ENCODE measurements at places on chromosomes 7 and 10.

GRCh38 chr7:156261581-156261980 lies 379.0 kb upstream of the RNF32 start:
- no peak for DNase-seq

DNA sequence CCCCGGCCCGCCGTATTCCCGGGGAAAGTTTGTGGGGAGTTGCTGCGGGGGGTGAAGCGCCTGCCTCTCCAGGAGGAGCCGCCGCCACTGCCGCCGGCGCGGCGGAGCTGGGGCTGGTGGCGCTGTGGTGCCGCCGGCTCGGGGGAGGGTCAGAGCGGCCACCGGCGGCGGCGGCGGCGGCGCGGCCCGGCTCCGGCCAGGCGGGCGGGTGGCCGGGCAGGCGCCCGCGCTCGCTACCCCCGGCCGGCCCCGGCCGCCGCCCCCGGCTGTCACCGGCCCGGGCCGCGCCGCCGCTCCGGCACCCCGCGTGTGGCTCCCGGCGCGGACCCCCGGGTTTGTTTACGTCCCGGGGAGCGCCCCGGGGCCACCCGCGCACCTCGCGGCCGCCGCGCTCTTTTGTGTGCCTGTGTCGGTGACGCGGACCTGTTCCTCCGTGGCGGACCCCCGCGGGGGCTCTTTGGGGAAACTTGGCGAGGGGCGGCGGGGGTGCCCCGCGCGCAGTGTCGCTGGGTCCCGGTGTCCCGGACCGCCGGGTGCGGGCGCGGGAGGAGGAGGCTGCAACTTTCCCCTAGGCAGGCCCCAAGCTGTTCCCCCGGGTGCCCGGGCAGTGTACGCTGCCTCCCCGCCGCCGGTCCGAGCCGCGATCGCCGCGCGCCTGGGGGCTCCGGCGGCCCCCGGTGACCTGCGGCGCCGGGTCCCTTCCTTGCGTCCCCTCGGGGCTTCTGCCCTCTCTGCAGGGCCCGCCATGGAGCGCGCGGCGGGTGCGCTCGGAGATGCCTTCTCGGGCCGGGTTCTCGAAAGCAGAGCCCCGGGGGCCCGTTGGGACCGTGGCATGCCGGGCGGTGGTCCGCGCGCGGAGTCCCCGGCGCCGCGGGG lies 593 bp upstream of the CUX1 start:
- no peak for DNase-seq

GRCh38 chr10:4391683-4392082 lies 434.3 kb upstream of the AKR1E2 start:
- no peak for DNase-seq

- no peak for DNase-seq
These were observed 65.5 kb downstream of the BPGM start for GRCh38 chr7:134712196-134712595.

- no peak for DNase-seq
These were observed 57.1 kb downstream of the RELN start for GRCh38 chr7:103932389-103932788.

DNA sequence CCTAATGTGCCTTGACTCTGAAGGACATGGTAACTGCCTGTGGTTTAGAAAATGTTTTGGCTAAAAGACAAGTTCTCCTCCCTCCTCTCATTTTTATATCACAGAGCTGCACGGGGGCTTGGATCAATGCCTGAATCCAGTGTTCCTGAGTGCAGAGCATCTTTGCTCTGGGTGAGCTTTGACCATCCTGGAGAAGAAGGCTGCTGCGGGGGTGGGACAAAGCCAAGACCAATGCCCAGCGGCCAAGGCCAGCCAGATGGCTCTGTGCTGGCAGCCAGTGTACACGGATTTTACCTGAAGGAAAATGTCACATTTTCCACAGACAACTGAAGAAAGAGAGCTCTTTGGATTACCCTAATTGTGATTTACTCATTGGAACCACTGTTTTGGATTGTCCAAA lies 102.0 kb upstream of the TARP start:
- no peak for DNase-seq

- no peak for DNase-seq
These were observed 210.5 kb downstream of the ETV1 start for GRCh38 chr7:13778967-13779366.

- DNase-seq, result no peak
These were observed 32.7 kb downstream of the VWA2 start for GRCh38 chr10:114271779-114272167.

DNA sequence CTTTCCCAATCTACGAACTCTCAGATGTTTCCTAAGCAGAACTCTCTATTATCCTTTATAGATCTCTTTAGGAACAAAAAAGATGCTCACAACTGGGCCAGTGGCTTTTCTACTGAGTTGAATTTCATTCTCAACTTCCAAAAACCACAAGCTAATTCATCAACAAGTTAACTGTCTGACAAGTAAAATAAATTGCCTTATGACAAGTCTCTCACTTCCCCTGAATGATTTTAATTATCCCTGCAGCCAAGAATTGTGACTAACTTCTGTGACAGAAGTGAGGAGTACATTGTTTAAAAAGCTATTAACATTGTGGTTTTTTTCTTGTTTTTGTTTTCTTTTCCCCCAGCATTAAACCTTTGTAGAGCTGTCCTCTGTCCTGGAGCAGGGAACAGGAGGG lies 343.1 kb downstream of the HPSE2 start:
- DNase-seq, result no peak

DNA sequence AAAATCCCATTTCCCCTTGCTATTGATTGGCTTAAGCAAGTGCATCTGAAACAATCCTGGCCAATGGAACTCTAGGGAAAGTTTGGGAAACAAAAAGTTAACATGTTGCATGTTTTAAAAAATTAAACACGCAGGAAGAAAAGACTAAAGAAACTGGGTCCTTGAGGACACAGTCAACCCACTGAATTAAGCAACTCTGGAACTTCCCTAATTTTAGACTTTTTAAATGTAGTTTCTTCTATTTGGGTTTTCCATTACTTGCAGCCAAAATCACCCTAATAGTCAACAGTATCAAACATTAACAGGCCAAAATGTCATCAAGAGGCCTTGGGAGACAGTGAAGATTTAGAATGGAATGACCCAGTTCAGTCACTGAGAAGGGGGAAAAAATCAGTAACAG lies 40.6 kb downstream of the OSBPL3 start:
- no peak for DNase-seq

- no peak for DNase-seq
These were observed 66.5 kb downstream of the ADD3 start for GRCh38 chr10:110074298-110074697.

DNA sequence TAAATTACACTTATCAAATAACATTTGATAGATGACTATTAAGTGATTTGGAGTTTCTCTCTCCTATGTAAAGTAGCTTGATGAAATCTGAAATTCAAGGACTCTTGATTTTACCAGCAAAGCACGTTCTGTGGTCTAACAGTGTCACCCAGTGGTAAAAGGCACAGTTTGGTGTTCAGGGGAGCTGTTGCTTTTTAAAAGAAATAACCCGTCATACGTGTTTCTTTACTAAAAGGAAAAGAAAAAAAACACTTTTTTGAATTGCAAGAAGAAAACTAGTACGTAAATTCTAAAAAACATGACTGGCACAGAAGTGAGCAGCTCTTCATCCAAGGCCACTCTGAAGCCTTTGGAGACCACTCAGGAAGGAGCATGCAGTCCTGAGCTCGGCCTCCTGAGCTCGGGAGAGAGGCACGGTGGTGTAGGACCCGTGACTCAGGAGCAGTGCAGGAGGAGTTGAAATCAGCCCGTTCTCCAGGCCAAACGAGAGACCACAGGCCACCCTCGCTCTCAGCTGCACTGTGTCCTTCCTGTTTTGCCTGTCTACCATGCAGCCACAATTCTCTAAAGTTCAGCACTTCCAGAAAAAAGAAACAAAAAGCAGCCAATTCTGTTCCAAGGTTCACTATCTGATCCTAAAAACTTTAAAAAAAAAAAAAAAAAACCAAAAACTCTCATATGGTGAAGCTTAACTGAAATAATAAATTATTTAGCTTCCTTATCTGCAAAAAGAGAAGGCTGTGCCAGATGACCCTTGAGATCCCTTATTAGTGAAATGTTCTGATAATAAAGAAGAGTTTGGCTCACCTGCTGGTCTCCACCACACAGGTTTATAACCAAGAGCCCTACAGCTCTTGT lies 212.6 kb upstream of the FRMD4A start:
- no peak for DNase-seq

DNA sequence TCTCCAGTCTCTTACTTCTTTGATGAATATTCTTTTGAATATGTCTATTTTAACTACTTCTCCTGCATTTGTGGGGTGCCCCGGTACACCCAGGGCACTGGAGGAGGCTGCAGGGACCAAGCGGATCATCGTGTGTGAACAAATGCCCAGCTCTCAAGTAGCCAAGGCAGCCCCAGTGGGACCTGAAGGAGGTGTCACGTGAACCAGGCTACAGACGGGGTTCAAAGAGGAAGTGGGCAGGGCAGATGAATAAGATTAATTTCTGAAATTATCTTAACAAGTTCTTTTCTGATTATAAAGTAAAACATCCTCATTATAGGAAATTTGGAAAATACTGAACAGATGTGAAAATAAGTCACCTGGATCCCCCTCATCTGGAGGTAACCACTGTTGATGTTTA lies 78.4 kb upstream of the DUSP5 start:
- no peak for DNase-seq

GRCh38 chr7:148535217-148535616 lies 55.3 kb upstream of the C7orf33 start:
- DNase-seq, result no peak

DNA sequence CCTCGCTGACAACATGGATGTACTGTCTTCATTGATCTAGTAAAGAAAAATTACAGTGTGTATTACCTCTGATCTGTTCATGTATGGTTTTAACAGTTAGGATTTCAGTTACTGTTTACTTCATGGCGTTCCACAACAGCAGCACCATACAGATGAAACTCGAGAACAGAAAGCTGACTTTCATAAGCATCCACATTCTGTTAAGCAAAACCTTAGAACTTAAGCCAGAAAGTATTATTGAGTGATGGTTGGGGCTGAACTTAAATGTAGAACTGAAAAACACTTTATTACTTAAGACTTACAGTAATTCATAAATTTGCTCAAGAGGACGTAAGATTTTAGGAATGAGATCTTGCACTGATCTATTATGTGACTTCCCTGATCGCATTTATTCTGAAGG lies 3.7 kb downstream of the MRPL32 start:
- DNase-seq, result no peak

DNA sequence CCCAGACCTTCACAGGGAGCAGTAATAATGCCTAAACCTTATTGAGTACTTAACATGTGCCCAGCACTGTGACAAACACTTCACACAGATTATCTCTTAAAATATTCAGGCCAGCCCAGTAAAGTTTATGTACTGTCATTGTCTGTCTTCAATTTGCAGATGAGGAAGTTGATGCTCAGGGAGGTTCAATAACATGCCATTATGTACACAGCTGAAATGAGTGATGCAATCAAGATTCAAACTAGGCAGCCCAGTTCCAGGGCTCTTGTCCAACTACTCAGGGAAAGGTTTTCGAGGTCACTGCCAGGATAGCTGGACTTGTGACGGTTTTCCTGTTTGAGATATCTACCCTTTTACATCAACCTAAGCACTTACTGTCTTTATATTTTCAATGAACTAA lies 56.1 kb downstream of the AUTS2 start:
- peak; percentile 71 for DNase-seq

DNA sequence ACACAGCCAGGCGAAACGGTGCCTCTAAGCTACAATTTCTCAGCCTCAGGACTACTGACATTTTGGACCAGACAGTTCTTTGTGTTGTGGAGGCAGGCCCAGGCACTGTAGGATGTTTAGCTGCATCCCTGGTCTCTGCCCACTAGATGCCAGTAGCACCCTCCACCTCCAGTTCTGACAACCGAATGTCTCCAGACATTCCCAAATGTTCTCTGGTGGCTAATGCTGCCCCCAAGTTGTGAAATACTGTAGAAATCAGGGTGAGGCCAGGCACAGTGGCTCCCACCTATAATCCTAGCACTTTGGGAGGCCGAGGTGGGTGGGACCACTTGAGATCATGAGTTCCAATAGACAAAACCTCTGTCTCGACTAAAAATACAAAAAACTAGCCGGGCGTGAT lies 18.2 kb downstream of the HNRNPF start:
- DNase-seq, result no peak

GRCh38 chr10:96376483-96376882 lies 17.7 kb upstream of the OPALIN start:
- no peak for DNase-seq

- no peak for DNase-seq
These were observed 172.0 kb downstream of the DGKI start for GRCh38 chr7:137674551-137675409.

- DNase-seq, result no peak
These were observed 7.5 kb downstream of the AS3MT start for GRCh38 chr10:102876747-102877153.

DNA sequence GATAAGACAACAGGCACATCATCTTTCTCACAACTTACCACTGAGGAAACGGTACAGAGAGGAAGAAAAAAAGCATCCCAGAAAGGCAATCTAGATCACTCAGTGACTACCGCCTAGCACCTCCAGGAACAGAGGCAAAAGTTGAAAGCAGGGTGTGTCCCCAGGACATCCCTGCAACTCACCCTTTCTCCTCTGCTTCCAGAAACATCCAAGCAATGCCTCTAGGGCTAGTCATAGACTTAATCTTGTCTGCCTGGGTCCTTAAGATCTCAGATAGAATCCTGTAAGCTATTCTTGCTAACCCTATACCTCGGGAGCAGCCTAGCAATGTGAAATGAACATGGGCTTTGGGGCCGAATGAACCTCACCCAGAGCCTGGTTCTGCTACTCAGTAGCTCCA lies 18.8 kb upstream of the PDCD4 start:
- DNase-seq, result no peak

DNA sequence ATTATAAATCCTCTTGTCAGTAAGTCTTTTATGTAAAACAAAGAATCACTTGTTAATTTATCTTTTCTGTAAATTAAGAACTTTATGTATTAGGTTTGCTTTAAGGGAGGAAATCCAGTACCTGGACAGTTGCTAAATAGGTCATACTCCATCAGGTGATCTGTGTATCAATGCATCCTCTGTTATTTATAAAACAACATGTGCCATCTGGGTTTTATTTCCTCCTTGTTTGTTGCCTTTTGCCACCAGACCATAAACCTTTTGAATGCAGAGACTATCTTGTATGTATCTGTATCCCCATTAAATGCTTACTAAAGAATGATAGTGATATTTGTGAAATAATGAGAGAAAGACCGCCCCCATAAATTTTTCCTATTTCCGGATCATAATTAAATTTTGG lies 70.0 kb downstream of the SLC35B4 start:
- no peak for DNase-seq

GRCh38 chr7:106864298-106865081 lies 592 bp upstream of the PIK3CG start:
- no peak for DNase-seq

DNA sequence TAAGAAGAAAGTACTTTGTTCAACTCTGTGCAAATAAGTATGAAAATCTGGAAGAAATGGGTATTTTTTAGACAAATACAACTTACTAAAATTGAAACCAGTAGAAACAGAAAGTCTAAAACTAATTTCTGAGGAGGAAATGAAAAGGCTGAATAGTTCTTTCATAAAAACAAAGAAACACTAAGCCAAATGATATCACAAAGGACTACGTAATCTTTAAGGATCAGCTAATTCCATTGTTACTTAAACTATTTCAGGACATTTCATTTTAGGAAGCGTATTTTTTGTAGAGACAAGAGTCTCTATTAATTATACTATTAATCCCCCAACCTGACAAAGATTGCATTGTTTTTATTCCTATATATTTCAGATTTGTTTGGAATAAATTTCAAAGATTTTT lies 11.2 kb upstream of the CCSER2 start:
- DNase-seq, result no peak
